ENCODE measurements at places on chromosomes 5 and 9.

DNA sequence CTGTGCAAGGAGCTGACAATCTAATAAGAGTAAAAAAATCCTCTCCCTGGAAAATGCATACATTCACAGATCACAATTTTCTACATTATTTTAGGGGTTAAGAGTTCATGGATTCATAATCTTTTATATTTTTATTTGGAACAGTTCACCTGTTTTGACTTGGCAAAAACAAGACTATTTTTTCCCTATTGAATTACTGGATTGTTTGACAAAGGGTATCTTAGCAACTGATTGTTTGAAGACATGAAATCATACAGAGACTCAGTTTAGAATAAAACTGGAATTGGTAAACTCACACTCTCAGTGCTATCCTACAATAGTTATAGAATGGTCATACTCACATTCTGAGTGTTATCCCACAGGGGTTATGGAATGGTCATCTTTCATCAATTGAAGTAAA, 358.2 kb upstream of the PTGER4 start:
- no peak for DNase-seq

- DNase-seq, result no peak
Observed at GRCh38 chr5:59500014-59500413, 393.5 kb downstream of the PDE4D start.

- no peak for DNase-seq
Observed at GRCh38 chr5:140398379-140398811, 3.2 kb upstream of the ANKHD1 start.

GRCh38 chr5:17343675-17344074, 126.2 kb downstream of the BASP1 start:
- no peak for DNase-seq

DNA sequence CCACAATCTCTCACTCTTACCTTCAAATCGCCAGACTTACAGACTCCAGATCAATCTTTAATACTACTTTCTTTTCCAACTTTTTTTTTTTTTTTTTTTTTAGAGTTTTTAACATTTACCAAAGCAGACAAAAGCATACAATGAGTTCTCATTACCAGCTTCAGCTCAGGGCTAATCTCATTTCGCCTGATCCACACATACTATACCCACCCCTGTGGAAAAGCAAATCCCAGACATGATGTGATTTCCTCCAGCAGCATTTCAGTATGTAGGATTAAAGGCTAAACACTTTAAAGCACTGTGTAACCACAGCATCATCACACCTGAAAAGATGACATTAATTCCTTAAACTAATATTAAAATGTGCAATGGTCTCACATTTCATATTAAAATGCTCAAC, 138.8 kb upstream of the RETREG1 start:
- DNase-seq, result no peak

DNA sequence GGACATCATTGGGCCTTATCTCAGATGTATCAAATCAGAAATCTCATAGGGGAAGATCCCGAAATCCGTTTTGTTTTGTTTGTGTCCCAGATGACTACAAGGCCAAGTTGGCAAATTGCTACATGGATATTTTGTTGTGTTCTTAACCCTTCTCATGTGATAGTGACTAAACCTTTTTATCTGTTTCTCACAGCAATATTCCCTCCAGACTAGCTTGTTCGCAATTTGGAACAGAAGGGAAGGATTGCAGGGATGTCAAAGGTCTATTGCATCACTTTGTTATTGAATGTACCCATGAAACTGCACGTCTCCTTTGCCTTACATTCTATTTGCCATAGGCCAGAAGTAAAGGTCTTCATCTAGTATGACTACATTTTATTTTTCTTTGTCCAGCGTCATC, 453.9 kb downstream of the NFIB start:
- no peak for DNase-seq

- no peak for DNase-seq
Observed at GRCh38 chr5:580436-580835, 31.7 kb upstream of the CEP72 start.

DNA sequence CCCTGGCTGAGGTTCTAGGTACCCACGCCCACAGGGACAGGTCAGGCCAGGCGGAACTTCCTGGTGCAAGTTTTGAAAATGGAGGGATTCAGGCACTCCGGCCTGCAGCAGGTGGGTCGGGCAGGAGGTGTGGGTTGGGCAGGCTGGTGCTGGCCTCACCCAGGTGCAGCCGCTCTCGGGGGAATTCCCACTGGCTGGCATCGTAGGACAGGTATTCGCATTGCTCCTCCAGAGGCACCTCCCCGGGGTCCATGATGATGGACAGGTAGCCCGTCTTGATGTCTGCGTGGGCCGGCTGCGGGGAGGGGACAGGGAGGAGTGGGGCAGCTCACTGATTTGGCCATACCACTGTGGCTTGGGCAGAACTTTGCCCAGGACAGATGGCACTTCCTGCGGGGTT, 28.7 kb upstream of the SCGB3A1 start:
- no peak for DNase-seq

DNA sequence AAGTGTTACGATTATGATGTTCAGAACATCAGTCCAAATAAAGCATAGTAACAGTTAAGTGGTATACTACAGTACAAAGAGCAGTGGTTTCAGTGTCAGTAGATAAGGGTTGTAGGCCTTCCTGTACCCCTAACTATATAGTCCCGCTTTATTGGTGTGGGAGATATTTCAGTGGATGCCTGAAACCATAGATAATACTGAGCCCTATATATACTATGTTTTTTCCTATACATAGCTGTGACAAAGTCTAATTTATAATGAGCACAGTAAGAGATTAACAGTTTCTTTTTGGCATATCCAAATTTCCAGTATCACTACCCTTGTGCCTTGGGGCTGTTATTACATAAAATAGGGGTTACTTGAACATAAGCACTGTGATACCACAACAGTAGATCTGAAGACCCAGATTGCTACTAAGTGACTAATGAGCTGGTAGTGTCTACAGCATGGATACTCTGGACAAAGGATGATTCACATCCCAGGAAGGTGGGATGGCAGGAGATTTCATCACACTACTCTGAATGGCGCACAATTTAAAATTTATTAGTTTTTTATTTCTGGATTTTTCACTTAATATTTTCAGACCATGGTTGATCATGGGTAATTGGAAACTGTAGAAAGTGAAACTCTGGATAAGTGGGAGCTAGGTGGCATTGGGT, 119.3 kb downstream of the RPS23 start:
- DNase-seq, result no peak

- DNase-seq, result no peak
Observed at GRCh38 chr5:151002250-151002649, 18.1 kb upstream of the GPX3 start.

DNA sequence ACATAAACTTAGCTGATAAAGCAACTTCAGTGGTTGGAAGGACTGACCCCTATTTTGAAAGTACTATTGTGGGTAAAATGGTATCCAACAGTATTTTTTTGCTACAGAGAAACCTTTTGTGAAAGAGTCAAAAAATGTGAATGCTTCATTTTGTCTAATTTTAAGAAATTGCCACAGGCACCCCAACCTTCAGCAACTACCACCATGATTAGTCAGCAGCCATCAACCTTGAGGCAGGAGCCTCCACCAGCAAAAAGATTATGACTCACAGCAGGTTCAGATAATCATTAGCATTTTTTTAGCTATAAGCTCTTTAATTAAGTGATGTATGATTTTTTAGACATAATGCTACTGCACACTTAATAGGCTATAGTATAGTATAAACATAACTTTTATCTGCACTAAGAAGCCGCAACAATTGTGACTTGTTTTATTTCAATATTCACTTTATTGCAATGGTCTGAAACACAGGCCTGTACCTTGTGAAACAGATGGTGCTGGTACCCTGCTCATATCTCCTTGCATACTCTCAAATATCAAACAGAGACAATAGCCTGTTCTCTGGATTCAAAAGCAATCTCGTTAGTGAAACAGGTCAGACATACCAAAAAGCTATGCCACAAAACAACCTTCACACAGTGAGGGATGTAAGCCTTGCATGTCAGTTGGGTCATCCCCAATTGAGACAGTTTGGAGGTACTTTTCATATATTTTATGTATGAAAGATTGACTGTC, 261.2 kb upstream of the FAM174A start:
- no peak for DNase-seq

DNA sequence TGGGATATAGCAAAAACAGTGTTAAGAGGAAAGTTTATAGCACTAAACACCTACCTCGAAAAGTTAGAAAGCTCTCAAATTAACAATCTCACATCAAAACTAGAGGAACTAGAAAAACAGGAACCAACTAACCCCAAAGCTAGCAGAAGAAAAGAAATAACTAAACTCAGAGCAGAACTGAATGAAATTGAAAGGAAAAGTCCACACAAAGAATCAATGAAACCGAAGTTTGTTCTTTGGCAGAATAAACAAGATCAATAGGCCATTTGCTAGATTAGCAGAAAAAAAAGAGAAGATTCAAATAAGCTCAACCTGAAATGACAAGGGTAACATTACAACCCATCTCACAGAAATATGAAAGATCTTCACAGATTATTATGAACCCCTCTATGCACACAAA, 234.8 kb upstream of the ISL1 start:
- DNase-seq, result no peak

- DNase-seq, result no peak
Observed at GRCh38 chr5:5826911-5827310, 404.4 kb downstream of the ICE1 start.

DNA sequence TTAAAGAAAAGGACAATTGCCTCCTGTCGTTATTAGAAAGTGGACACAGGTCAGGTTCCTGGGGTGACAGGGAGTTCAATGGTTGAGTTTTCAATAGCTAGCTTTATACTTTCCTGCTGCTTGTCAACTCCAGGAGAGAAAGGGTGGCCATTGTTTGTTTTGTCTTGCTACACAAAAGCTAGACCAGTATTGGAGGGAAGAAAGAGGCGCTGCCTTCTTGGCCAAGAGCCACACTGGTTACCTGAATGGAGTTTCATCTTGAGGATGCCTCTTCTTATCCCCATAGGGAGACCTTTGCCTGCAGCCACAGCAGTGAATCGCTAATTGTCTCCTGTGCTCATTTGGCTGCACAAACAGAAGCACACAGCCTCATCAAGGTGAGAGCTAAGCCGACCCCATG, 279.4 kb upstream of the GRIA1 start:
- no peak for DNase-seq

DNA sequence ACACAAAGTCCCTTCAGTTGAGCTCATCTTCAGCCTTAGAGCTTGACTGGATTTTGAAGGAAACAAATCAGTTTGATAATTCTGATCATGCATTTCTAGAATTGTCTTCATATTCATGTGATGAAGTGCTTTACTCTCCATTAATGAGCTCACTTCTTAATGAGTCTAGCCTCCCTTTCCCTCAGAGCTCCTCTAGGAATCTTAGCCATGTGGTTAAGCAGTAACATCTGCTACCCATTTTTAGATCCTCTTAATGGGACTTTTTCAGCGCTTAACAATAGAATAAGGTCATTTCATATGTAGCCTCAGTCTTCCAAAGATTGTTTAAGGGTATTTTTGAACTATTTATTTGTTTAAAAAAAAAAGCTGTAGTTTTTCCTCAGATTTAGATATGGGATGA, 36.9 kb upstream of the LURAP1L start:
- DNase-seq, result no peak

GRCh38 chr9:18689921-18690320, 216.0 kb downstream of the ADAMTSL1 start:
- DNase-seq, result no peak

DNA sequence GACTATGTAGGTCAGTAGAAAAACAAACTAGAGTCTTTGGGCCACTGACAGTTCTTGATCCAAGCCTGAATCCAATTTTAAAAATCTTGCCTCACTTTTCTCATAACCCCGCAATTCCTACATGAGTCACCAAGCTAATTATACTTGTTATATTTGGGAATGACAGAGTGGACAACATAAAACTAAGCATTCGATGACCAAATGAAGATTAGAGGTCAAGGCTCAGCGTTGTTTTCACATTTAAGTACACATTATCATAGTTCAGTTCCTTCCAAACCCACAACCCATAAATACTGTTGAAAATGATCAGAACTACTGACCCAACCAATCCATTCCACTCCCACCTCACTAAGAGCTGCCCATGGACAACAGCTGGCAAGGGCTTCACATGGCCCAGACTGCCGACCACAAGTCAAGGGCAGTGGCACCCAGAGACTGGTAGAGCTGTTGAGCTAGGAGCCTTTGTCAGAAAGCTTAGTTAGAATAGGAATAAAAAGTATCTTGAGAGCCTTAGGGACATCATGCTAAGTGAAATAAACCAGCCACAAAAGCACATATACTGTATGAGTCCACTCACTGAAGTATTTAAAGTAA, 64.2 kb downstream of the MYO10 start:
- DNase-seq, result no peak

- no peak for DNase-seq
Observed at GRCh38 chr9:21320465-21320864, 14.7 kb downstream of the KLHL9 start.

DNA sequence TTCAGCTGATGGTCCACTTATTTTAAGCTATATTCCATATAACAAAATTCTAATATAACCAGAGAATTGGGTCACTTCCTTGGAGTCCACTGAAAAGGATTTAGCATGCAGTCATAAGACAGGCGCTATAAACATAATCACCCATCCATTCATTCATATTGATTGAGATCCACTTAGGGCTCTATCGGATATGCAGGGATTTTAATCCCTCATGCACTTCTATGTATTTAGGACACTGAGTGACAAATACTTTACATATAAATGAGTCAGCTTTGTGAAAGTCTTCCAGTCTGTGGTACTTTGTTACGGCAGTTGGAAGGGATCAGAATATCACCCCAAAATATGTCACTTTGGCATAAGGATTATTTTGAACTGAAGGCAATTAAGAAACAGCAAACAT, 127.3 kb upstream of the ZNF608 start:
- no peak for DNase-seq

DNA sequence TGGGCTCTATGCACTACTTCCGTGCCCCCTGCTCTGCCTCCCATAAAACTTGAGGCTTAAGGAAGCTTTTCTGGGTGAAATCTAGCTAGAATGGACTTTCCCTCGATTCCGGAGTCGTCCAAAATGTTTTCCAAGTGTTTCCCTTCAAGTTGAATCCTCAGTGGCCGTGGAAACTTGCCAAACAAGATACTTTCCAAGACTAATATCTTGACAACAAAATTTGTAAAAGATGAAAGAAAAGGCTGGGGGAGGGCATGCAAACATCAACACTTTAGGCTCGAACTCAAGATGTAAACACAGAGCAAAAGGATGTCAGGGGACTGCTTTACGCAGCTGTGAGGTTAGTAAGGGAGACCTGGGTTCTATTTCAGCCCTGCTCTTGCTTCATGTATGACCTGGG, 482.8 kb upstream of the KLF4 start:
- DNase-seq, result no peak
